ENCODE measurements at places on chromosomes 5 and 9.

GRCh38 chr5:16544607-16545374 is 72.0 kb downstream of the RETREG1 start:
- DNase-seq = no peak

- DNase-seq = no peak
Measured at GRCh38 chr5:148029131-148029530, 34.6 kb upstream of the SPINK5 start.

GRCh38 chr5:12911156-12911555 is 1006.9 kb upstream of the CTNND2 start:
- DNase-seq = no peak

DNA sequence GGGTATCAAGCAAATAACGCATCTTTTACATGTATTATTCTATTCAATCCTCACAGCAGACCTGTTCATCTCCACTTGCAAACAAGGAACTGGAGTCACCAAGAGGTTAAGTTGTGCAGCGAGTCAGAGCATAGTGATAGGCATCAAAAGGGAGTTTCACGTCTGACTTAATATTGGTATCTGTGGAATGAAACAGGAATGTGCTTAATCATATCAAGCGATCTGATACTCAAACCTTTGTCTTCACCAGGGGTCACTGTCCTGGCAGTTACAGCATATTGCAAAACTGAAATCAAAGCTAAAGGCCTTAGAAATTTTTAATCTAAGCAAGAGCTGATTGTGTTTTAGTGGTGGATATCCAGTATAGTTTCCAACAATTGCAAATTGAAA is 271.6 kb downstream of the PLK2 start:
- DNase-seq = no peak

- no peak for DNase-seq
Measured at GRCh38 chr5:140329739-140330481, 16.5 kb downstream of the HBEGF start.

GRCh38 chr5:90551376-90551775 is 7.2 kb upstream of the ADGRV1 start:
- DNase-seq = no peak

DNA sequence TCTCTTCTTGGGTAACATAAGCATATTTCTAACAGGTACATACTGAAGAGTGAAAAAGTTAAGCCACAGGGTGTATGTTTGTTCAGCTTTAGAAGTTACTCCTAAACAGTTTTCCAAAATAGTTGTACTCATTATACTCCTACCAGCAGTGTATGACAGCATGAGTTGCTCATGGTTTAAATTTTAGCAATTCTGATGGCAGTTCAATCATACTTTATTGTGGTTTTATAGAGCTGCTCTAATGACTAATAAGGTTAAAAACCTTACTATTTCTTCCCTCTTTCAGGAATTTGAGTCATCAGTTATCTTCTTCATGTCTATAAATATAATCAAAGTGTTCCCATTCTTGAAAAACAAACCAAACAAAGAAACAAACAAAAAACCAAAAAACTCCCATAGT is 81.5 kb downstream of the CAAP1 start:
- DNase-seq = no peak

GRCh38 chr5:33338336-33339110 is 102.2 kb upstream of the TARS1 start:
- no peak for DNase-seq

GRCh38 chr9:35559792-35560530 is 45.1 kb upstream of the TESK1 start:
- no peak for DNase-seq

DNA sequence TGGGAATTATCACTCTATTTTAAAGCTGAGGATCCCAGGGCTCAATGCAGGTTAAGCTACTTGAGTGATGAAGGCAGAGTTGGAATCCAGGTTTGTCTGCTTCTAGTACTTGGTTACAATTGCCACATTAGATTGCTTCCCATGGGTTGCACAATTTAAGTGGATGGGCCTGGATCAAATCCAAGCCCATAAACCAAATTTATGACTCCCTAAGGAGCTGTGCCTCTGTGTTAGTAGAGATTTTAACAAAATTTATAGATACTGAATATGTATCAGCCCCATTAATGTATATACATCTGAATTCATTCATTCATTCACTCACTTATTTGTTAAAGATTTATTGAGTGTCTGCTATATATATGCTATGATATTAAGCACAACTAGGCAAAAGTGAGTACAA is 332.3 kb upstream of the KLF9 start:
- DNase-seq = no peak

GRCh38 chr5:60274747-60275146 is 381.2 kb upstream of the PDE4D start:
- DNase-seq = no peak

GRCh38 chr5:165981671-165982070 is 2309.8 kb upstream of the WWC1 start:
- no peak for DNase-seq

GRCh38 chr9:113790093-113790492 is 86.0 kb upstream of the ZNF618 start:
- DNase-seq = no peak

- no peak for DNase-seq
Measured at GRCh38 chr5:169817031-169817430, 163.3 kb downstream of the INSYN2B start.

GRCh38 chr5:169980418-169981053 is at the start of gene INSYN2B:
Gene INSYN2B, minus strand, starts transcription at chr5:169980495. Its CDS starts 96,597 bp downstream, at chr5:169883898.
- DNase-seq = no peak

DNA sequence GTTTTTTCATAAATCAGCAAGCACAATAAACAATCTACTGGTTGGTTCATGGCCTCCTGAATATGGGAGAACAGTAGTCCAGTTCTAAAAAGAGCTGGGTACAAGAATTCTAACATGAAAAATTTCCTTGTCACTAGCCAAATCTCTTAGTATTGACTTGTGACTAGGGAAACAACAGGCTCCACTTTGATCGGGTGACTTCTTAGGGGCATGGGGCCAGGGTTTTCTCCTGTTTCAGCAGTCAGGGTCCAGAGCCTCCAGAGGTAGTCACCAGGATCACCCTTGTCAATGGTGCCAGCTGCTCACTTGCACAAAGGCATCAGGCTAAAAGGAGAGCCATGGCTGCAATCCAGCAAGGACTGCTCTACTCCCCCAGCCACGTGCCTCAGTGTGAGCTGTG is 38.1 kb downstream of the LPAR1 start:
- no peak for DNase-seq

GRCh38 chr9:113907282-113907681 is 31.2 kb downstream of the ZNF618 start:
- DNase-seq = no peak

DNA sequence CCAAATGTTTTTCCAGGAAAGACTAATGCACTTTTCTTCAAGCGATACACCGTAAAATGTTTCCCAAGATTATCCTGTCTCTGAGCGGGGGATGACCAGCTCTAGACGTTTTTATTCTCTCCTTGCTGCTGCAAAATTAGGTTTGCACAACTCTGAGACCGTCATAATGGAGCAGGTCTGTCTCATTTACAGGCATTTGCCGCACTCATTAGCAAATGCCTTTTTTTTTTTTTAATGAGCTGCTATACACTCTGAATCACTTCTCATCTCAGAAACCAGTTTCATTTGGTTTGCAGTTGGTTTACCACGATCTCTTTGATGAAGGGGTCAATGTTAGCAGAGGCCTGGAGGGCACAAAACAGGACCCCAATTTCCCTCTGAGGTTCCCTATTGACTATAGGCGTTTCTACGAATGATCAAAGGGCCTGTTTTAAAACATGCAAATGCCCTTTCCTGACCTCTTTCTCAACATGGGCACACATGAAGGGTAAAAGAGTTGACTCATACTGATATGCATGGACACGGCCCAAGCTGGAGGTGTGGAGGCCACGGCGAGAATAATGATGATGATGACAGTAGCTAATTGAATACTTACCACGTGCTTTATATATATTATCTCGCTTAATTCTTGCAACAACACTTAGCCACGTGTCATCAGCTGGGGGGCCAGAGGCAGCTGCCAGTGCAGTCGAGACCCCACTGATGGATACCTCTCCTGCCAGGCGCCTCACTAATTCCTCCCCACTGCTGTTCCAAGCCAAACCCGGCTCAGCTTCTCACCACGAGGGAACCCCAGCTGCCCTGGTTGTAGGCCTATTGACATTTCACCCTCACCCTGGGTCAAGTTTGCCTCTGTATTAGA is 89.9 kb upstream of the PTCH1 start:
- no peak for DNase-seq

- DNase-seq = no peak
Measured at GRCh38 chr5:138448070-138448469, 9.2 kb downstream of the REEP2 start.

- DNase-seq = no peak
Measured at GRCh38 chr5:113311301-113311700, 123.5 kb downstream of the TSSK1B start.

- no peak for DNase-seq
Measured at GRCh38 chr9:17031546-17031945, 103.3 kb upstream of the CNTLN start.

- DNase-seq = no peak
Measured at GRCh38 chr5:157533011-157533481, 42.5 kb downstream of the ADAM19 start.

DNA sequence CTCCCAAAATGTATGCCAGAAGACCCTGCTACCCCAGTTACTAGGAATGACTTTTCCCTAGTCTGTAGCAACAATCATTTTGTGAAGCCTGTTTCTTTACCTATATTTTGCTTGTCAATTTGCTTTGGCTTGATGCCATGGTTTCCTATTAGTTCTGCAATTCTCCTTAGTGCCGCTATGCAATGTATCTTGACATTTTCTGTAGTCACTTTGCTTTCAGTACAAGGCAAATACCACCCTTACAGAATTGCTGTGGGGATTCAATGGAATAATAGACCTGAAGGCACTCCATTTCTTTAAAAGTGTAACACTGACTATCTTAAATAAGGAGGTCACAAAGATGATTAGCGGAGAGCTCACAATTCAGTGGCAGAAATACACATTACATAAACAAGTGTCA is 291.1 kb downstream of the NR2F1-AS1 start:
- no peak for DNase-seq

GRCh38 chr5:55187370-55187769 is 14.4 kb upstream of the CDC20B start:
- DNase-seq = no peak

GRCh38 chr9:92402360-92402759 is 2.0 kb downstream of the OGN start:
- no peak for DNase-seq

- DNase-seq = no peak
Measured at GRCh38 chr9:98778251-98778650, 18.1 kb downstream of the ANKS6 start.

- DNase-seq = no peak
Measured at GRCh38 chr5:27312291-27312893, 274.0 kb upstream of the CDH9 start.

DNA sequence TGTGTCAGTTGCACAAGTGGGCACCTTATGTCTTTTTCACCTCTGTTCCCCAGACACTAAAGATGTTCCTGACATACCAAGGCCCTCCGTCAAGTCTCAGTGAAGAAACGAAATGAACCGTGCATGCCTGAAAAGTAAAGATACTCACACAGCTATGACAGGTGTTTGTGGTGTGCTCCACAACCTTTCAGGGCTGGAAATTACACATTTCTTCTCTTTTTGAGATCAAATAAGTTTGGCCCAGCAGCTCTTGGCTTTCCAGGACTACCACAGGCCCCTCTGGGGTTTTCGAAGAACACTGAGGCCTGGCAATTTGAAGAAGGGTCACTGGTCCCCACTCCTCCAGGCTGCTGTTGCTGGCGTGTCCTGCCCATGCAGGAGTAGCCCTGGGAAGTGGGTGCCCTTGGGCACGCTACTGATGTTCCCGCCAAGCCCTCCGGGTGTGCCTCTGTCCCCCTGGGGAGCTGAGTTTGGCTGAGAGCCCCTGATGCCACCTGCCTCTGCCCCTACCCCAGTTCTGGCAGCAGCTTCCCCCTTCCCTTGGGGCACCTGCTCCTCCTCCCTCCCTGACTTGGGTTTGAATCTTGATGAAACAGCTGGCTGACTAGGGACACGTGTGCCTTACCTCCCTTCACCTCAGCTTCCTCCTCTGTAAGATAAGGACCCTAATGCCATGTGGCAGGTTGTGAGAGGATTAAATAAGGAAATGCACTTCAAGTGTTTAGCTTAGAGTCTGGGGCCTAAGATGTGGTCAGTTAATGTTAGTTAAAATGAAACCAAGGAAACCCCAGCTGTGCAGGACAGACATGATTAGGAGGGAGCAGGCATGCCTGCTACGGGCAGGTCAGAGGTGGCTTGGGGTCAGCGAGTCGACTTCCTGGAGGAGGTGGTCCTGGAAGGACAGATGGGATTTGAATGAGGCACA is 49.1 kb upstream of the GADD45G start:
- DNase-seq = no peak

GRCh38 chr5:16886366-16886736 is 49.7 kb downstream of the MYO10 start:
- DNase-seq = no peak

DNA sequence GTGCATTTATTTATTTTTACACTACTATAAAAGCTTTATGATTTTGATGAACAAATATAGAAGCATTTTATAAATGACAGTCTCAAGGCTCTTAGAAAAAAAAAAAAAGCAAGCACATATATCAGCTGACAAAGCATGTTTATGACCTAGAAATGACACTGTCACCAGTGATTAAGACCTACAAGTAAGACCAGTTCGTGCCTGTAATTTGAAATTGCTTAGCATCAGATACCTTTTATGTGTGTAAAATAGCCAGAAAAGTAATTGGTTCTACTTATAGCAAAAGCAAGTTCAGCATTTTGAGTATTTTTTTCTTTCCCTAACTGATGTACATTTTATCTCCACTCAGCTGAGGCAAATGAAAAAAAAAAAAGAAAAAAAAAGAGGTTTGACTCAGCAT is 808.4 kb downstream of the CDH18 start:
- no peak for DNase-seq

- no peak for DNase-seq
Measured at GRCh38 chr5:179615203-179615602, 8.3 kb downstream of the HNRNPH1 start.

GRCh38 chr5:77259476-77259875 is 49.0 kb downstream of the PDE8B start:
- DNase-seq = no peak

GRCh38 chr9:70617033-70617828 is 202.8 kb upstream of the KLF9 start:
- DNase-seq = no peak

DNA sequence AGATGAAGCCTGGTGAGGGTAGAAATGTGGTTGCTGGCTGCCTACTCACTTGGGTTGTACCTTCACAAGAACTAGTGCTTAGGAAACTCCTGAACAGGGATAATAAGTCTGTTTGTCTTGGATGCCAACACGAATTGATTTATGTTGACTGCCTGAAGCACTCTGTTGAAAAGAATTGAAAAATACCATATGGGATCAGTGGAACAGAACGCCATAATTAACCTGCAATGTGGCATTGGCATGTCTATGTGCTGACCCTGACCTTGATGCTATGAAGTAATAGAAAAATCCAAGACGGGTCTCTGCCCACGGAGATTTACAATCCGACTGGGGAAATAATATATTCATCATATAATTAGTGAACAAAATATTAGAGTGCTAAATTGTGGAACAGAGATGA is 10.5 kb downstream of the LIX1 start:
- DNase-seq = no peak

DNA sequence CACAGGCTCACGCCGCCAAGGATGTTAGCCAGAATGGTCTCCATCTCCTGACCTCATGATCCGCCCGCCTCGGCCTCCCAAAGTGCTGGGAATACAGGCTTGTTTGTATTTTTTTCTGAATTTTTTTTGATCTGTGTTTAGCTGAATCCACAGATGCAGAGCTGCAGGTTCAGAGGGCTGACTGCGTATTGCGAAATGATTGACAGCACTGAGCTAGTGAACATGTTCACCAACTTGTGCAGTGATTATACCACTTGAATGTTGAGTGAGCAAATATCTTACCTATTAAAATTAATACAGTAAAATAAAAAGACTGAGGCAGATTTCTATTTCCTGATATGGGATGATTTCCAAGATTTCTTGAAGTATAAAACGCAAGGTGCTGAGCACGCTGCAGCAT is 123.1 kb upstream of the PHYKPL start:
- no peak for DNase-seq

Measured in activated effector memory CD4-positive, alpha-beta T cell treated with Interleukin-2 at 50 U/mL for 16 hours (primary cell).